T-helper 1 cell treated with Interleukin-12 subunit alpha and Interleukin-12 subunit beta and Interleukin-4 antibody, amounts not matched to agents 30 ng/mL and 1 ng/mL, for 36 hours (primary cell): ENCODE measurements at places on chromosomes 3 and 15. TPM values are rescaled to one million over a fixed set of nuclear protein-coding genes. Genes with fewer than 3 reads are reported as not detected.

COLQ gene
- 3.6 and 3.8 TPM in 2 replicates for total RNA-seq

RGMA gene
- 0.07 TPM in 1 of 2 replicates, not detected in the other for total RNA-seq

SLCO3A1 gene
- total RNA-seq = 35.2 and 39.5 TPM in 2 replicates

ST3GAL6 gene
- total RNA-seq = 0.29 TPM in 1 of 2 replicates, not detected in the other

PPP2R3A gene
- 0.05 TPM in 1 of 2 replicates, not detected in the other for total RNA-seq

TRPM1 gene
- not detected in 2 replicates for total RNA-seq

MAN2A2 gene
- total RNA-seq = 257 and 265 TPM in 2 replicates

P2RY14 gene
- 15.9 and 17.8 TPM in 2 replicates for total RNA-seq

AHSG gene
- not detected in 2 replicates for total RNA-seq

TEX9 gene
- 0.71 and 0.90 TPM in 2 replicates for total RNA-seq

CLDN16 gene
- not detected in 2 replicates for total RNA-seq

ASB7 gene
- 23.3 and 26.7 TPM in 2 replicates for total RNA-seq

TGFBR2 gene
- 58.3 and 58.7 TPM in 2 replicates for total RNA-seq

CCDC54 gene
- total RNA-seq = not detected in 2 replicates

LCTL gene
- not detected in 2 replicates for total RNA-seq

NOX5 gene
- total RNA-seq = 0.02 and 0.05 TPM in 2 replicates

PLCB2 gene
- 178 TPM in 2 replicates for total RNA-seq

PRC1 gene
- 98.6 and 105 TPM in 2 replicates for total RNA-seq

ZNF501 gene
- total RNA-seq = 1.2 and 2.5 TPM in 2 replicates

PRICKLE2 gene
- not detected in 2 replicates for total RNA-seq

CHRNA3 gene
- not detected in 2 replicates for total RNA-seq

ASB14 gene
- total RNA-seq = not detected in 2 replicates

TMEM266 gene
- not detected in 2 replicates for total RNA-seq

CX3CR1 gene
- 8.5 and 12.4 TPM in 2 replicates for total RNA-seq

GCSAM gene
- total RNA-seq = 5.3 and 5.7 TPM in 2 replicates

GPR87 gene
- total RNA-seq = 0.22 and 0.42 TPM in 2 replicates

GUCA1C gene
- total RNA-seq = not detected in 2 replicates

FGF12 gene
- 0.56 TPM in 1 of 2 replicates, not detected in the other for total RNA-seq

TNFAIP8L3 gene
- total RNA-seq = 0.17 and 0.22 TPM in 2 replicates
